Fibroblast of the aortic adventitia (primary cell): ENCODE measurements at places on chromosomes 11 and 22. TPM values are rescaled to one million over a fixed set of nuclear protein-coding genes. Genes with fewer than 3 reads are reported as not detected.
A peak's percentile ranks its signal among the peaks of the same experiment; 100 is the strongest.

SPI1 gene
- total RNA-seq: not detected in 2 replicates

P2RY6 gene
- 1.2 TPM in 1 of 2 replicates, not detected in the other for total RNA-seq

ACR gene
- total RNA-seq: not detected in 2 replicates

DNA sequence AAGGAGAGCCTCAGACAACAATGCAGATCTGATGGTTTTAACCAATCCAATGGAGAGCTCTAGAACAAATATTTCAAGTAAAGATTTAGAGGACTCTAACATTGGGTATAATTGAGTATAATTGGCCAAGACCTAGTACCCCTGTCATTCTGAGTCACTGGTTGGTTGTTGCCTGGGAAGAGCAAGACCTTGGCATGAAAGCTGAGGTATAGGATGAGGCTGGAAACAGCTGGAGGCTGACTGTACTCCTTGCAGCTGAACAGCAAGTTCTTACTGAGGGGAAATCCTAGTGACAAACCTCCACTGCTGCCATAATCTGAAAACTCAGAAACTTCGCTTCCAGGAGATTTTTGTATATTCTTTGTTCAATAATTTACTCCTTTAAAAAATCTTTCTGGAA lies 54.3 kb upstream of the MUC15 start:
- DNase-seq: peak; percentile 37

DNA sequence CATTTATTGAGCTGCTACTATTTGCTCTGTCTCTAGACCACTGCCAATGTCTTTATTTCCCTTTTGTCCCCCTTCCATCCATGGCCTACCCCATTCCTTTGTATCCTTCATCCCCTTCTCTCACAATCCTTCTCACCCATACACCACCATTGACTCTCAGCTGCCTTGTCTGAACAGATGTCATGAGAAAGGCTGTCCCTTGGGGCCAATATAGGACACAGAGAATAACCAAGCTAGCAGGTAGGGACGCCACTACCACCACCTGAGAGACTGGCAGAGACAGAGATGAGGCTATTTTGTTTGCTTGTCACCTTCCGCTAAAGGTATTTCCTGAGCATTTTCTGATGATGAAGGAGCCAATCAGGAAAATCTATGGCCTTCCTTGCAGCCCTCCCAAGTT lies 138.9 kb downstream of the CD44 start:
- DNase-seq: no peak

DNA sequence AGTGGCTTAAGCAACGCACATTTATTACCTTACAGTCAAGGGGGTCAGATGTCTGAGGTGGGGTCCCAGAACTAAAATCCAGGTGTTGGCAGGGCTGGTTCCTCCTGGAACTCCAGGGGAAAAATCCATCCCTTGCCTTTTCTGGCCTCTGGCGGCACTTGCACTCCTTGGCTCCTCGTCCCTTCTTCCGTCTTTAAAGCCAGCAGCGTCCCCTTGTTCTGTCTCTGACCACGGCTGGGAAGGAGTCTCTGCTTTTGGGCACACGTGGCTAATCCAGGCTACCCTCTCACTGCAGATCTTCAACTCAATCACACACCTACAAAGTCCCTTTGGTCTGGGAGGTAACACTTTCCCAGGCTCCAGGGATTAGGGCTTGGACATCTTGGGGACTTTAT lies 73.5 kb upstream of the WNT7B start:
- no peak for DNase-seq

DNA sequence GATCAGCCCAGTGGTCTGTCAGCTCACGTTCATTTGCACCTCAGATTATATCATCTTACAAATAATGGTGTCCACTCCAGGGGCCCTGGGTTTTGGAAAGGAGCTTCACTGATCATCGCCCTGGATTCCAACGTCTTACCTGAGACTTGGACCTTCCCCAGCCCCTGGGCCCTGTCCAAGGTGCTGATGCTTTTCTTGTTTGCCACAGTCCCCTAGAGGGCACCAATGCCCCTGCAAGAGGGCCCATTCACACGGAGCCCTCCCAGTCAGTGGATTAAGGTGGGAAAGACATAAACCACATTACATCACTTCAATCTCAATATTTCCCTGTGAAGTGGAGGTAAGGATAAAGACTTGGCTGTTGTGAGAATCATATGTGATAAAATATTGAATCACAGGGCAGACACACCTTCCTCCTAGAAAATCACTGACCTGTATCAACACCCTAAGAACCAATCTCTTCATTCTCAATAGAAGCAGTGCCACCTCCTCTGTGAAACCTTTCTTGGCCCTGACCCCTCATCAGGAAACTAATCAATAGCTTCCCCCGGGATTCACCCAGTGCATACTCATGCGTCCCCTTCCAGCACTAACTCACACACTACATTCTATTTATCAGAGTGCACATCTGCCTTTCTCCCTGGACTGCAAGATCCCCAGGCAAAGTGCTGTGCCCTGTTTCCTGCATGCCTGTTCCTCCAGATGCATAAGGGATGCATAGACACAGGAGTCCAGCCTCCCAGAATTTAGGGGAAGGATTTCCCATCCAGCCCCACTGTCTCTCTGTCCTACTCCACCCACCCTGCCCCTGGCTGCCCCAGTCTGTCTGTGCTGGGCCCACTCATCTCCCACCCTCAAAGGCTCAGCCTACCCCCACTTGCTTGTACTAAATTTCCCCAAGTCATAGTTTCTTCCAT lies 167.0 kb downstream of the BUD13 start:
- DNase-seq: peak; percentile 3

DNA sequence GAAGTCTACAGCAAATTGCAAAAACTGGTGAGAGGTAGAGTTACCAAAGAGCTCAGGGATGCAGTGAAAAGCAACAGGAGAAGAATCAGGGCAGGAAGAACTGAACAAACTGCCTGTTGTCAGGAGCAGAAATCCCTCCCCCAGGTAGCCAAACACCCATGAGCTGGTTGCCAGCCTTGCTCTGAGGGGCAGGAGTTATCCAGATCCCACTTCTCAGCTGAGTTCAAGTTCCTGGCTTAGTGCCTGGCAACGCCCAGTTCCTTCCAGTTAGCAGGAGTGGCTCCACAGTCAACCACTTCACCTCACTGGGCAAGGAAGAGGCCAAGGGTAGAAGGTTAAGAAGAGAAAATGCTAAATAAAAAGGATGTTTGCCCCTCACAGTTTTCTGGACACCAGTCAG lies 1.9 kb upstream of the MPZL2 start:
- no peak for DNase-seq

DNA sequence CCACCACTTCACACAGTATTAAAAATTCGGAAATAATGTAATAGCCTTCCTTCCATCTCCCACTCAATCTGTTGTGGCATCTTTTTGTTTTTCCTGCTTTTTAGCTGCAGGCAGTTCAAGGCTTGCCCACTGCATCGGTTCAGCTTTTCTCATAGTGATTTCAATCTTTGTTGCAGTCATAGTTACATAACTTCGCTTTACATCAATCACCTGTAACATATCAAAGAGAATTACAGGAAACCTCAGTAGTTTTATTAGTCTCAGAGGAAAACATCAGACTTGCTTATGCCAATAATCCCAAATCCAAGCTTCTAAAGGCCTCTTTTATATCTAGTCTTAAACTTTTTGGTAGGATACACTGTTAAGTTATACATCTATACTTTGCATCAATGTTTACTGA lies 20.5 kb downstream of the CHORDC1 start:
- no peak for DNase-seq

GRCh38 chr11:105219269-105219668 lies 79.7 kb upstream of the CARD18 start:
- no peak for DNase-seq

GRCh38 chr11:12862696-12863469 lies 146.2 kb upstream of the RASSF10 start:
- peak; percentile 85 for DNase-seq

DNA sequence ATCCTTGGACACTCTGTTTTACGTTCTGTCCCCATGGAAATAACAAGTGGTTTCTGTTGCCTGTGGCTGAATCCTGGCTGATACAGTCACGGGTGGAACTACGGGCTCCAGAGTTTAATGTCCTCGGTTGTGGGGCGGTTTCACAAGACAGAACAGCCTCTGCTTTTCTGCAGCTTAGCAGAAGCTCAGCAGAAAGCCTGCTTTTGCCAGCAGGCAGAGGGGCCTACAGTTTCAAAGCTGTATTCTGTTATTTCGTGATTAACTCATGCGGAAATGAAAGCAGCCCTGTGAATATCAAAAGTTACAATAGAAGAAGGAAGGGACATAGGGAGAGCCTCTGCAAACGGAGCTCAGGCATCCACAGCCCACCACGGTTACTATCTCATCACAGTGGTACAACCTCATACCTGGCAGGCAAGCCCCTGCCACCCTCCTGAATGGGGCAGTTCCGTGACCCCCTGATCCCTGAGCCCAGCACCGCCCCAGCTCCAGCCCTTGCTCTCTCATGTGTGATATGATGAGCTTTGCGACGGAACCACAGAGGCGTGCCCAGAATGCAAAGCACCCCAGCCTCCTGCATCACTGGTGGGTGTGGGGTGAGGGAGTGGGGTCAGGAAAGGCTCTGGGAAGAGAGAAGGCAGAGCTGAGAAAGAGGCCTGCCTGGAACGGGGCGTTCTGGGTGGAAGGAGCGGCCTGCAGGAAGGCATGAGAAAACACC lies 360.6 kb downstream of the BRD1 start:
- DNase-seq: no peak

GRCh38 chr11:44711113-44711786 lies 15.5 kb upstream of the TSPAN18 start:
- DNase-seq: no peak

- DNase-seq: no peak
Observed at GRCh38 chr11:1523779-1524178, 37.2 kb upstream of the MOB2 start.

- DNase-seq: no peak
Observed at GRCh38 chr11:1871531-1871930, 18.6 kb downstream of the LSP1 start.

- no peak for DNase-seq
Observed at GRCh38 chr11:7444091-7444981, 41.0 kb upstream of the OLFML1 start.

GRCh38 chr11:2928605-2929530 lies at the start of gene PHLDA2:
Gene PHLDA2 (minus strand): TSS chr11:2929420. CDS start chr11:2929364, 56 bp downstream.
- peak; percentile 76 for DNase-seq

DNA sequence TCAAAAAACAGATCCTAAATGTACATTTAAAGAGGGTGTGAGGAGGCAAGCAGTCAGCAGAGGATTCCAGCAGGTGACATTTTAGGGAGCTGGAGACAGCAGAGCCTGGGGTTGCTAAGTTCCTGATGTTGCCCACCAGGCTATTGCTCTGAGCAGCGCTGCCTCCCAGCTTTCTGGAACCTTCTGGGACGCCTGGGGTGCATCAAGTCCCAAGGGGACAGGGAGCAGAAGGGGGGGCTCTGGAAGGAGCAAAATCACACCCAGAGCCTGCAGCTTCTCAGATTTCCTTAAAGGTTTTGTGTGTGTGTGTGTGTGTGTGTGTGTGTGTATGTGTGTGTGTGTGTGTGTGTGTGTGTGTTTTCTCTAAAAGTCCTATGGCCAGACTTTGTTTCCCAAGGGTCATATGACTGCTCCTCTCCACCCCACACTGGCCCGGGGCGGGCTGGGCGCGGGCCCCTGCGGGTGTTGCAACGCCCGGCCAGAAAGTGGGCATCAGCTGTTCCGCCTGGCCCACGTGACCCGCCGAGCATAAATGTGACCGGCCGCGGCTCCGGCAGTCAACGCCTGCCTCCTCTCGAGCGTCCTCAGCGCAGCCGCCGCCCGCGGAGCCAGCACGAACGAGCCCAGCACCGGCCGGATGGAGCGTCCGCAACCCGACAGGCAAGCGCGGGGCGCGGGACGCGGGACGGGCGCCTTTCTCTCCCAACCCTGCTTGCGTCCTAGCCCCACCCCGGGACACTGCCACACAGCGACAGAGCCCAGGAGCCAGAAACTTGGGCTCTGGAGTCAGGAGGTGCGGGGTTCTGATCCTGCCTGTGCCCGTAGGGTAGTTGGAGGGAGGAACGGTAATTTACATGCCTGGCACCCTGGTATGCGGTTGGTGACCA lies at the start of gene HMOX1:
Gene HMOX1 (plus strand): TSS at position 560 of the 887 bp plus-strand sequence. CDS start 78 bp downstream, at position 638.
- peak; percentile 94 for DNase-seq

- DNase-seq: peak; percentile 4
Observed at GRCh38 chr11:62223095-62223494, 14.6 kb downstream of the SCGB2A1 start.

GRCh38 chr11:122850076-122850631 lies 11.9 kb downstream of the CRTAM start:
- DNase-seq: peak; percentile 31

DNA sequence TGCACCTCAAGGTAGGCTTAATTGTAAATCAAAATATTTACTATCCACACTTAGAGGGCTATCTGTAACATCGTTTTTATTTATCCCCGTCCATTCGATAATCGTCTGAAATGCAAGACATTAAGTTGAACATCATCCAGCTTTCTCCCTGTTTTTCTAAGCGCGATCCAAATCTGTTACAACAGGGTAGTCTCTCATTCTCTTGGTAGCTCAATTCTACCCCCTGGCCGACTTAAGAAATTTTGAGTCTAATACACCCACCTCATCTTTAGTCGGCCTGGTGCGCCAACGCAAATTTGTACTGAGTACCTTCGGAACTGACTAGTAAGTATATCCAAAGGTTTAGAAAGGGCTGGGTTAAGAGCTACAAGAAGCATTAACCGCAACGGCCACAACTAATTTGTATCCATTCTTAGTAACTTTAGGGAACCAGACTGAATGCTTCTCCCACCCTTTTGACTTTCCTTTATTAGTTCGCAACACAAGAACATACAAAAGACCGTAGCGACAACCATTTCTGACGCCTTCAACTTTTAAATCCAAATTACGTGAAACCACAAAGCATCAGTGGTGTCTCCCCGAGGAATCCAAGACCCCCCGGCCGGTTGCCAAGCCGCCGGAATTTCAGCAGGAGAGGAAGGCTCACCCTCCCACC lies 1.0 kb upstream of the ZNF143 start:
- DNase-seq: peak; percentile 69

DNA sequence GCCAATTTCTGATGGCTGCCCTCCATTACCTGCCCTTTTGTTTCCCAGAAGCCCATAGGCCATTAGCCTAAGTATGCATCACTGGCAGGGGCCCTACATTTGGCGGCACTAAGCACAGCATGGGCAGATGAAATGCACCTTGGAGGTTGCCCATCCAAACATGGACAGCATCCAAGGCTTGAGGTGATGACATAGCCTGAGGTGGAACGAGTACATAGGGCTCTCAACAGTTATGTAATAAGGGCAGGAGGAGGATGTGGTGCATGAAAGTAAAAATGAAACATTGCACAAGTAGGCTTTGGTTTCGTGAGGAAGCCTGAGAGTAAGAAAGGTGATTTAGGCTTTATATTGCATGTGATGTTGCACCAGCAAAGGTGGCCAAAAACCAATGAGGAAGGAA lies 148.1 kb downstream of the FAM76B start:
- peak; percentile 23 for DNase-seq

- no peak for DNase-seq
Observed at GRCh38 chr11:106172386-106172991, 95.0 kb downstream of the AASDHPPT start.
